ENCODE measurements at places on chromosomes 3 and 15.

DNA sequence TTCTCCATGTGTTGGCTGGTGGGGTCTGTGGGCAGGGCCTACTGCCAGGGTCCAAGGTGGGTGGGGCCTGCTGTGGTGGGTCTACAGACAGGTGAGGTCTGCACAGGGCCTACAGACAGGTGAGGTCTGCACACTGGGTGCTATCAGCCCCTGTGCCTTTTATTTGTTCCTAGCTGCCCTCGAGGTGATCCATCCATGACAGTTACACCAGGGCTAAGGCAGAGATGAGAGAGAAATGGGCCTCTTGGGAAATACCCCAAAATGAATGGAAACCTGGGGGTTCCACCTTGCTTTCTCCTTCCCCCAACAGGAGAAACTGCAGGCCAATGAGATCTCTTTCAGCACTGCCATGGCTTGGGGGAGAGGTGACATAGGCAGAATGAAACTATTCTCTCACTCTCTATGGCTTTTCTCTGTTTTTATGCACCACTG lies 36.4 kb downstream of the CFAP100 start:
- no peak for DNase-seq

- DNase-seq, result no peak
These were observed 17.7 kb downstream of the HEXA start for GRCh38 chr15:72358121-72358520.

DNA sequence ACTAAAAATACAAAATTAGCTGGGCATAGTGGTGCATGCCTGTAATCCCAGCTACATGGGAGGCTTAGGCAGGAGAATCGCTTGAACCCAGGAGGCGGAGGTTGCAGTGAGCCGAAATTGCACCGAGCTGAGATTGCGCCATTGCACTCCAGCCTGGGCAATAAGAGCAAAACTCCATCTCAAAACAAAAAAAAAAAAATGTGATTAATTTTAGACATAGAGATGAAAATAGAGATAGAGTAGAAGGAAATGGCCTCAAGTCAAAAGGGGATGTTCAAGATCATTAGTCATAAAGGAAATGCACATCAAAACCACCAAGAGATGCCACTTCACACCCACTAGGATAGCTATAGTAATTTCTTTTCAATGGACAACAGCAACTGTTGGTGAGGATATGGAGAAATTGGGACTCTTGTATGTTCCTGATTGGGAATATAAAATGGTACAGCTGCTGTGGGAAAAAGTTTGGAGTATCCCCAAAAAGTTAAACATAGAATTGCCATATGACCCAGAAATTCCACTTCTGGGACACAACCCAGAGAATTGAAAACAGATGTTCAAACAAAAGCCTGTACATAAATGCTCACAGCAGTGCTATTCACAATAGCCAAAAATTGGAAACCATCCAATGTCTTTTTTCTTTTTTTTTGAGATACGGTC lies 55.4 kb downstream of the ABHD2 start:
- DNase-seq, result no peak

GRCh38 chr3:153055779-153056178 lies 106.2 kb upstream of the RAP2B start:
- no peak for DNase-seq

- DNase-seq, result no peak
These were observed 201.1 kb upstream of the LPP start for GRCh38 chr3:187952849-187953248.

DNA sequence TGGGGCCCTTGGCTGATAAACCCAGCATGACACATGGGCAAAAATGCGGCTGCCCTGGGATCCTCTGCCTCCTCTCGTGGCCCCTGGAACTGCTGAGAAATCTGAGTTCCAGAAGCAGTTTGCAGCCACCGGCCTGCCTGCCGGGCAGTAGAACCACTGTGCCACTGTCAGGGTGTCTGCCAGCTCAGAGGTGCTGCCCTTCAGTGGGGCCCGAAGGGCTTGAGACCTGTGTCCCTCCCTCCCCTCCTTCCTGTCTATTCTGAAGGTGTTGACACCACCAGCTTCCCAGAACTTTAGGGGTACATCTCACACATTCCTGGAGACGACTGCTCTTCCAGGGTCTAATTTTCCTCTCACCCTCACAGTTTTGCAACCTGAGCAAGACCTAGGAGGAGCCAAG lies 88.2 kb upstream of the POMGNT2 start:
- DNase-seq, result no peak

DNA sequence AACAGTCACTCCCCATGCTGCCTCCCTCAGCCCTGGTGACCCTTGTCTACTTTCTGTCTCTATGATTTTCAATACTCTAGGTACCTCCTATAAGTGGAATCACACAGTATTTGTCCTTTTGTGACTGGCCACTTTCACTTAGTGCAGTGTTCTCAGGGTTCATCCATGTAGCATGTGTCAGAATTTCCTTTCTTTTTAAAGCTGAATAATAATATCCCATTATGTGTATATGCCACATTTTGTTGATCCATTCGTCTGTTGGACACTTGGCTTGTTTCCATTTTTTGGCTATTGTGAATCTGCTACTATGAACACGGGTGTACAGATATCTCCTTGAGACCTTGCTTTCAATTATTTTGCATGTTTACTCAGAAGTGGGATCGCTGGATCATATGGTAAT lies 34.1 kb downstream of the PML start:
- no peak for DNase-seq

DNA sequence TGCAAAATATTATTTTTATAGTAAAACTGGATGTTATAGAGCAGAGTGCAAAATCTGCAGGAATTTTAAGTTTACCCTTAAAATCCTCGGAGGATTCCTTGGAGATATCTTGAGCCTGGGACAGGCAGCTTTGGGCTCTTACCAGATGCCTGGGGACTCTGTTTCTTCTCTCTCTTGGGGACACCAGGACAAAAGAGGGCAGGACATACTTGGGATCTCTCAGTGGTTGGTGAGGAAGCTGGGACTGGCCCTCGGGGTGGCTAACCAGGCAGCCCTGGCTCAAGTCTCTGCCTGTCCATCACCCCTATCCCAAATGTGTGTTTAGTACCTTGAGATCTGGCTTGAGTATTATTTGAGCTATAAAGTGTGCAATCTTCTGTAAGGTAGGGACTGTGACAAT lies 38.6 kb downstream of the TKT start:
- DNase-seq, result no peak

GRCh38 chr3:72347819-72348319 lies 500.4 kb downstream of the SHQ1 start:
- DNase-seq, result peak; percentile 44

DNA sequence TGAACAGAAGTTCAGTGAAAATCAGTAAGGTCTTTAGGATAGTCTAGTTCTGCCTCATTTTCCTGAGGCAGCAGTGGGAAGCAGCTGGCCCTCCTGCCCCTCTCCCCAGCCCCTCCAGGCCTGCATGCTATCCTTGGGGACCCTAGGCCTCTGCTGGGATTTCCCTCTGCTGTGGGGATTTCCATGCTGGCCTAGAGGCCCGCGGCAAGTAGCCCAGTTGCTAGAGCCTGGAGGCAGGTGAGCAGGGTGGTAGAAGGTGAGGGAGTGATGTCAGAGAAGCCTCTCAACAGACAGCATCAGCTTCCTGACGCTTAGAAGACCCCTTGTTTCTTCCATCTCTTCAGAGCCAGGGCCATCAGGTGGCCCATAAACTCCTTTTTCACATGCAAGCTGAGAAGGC lies 305.8 kb upstream of the THBS1 start:
- no peak for DNase-seq

- no peak for DNase-seq
These were observed 19.7 kb downstream of the CORO2B start for GRCh38 chr15:68598171-68599152.

- DNase-seq, result peak; percentile 67
These were observed 15.5 kb downstream of the TATDN2 start for GRCh38 chr3:10263646-10264363.

- no peak for DNase-seq
These were observed 1.3 kb downstream of the TTBK2 start for GRCh38 chr15:42919308-42919707.

- DNase-seq, result no peak
These were observed 201.2 kb downstream of the FMN1 start for GRCh38 chr15:32993285-32993684.

GRCh38 chr3:169264711-169265110 lies 398.8 kb downstream of the MECOM start:
- no peak for DNase-seq

- DNase-seq, result no peak
These were observed 22.5 kb upstream of the KCNMB2 start for GRCh38 chr3:178513546-178514380.

- no peak for DNase-seq
These were observed 37.4 kb upstream of the MRPL3 start for GRCh38 chr3:131540143-131540542.

DNA sequence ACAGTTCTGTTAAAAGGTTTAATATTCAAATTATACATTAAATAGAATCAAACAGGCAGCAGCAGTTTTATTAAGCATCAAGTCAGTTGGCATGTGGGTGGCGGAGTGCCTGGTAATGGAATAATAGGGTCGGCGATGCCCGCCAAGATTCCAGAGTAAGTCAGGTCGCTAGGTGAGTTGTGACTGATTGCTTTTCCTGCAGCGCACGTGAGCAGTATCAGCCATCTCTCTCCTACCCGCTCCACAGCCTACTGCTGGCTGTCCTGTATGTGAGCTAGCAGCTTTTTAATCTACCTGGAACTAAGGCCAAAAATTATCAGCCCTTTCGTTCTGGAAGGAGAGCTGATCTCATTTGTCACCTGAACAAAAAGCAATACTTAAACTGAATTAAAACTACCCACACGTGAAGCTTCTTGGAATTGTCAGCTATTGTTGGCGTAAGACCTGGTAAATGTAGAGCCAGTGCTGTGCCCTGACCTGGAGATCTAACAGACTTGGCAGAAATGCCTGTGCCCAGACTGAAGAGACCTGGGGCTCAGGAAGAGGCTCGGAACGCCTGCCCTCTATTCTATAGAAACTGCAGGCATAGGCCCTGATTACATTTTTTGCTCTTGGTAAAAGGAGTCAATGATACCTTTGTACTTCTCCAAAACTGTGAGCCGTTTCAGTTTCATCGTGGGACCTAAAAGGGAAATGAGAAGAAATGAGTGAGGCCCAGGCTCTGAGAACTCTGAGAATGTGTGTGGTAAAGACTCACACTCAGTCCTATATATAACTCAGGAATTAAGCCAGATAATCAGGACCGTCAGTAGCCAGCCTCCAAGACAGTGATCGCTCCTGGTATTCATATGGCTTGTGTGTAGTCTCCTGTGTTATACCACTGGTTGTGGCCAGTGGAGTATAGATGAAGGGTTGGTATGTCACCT lies 21.9 kb downstream of the IDH3A start:
- no peak for DNase-seq

DNA sequence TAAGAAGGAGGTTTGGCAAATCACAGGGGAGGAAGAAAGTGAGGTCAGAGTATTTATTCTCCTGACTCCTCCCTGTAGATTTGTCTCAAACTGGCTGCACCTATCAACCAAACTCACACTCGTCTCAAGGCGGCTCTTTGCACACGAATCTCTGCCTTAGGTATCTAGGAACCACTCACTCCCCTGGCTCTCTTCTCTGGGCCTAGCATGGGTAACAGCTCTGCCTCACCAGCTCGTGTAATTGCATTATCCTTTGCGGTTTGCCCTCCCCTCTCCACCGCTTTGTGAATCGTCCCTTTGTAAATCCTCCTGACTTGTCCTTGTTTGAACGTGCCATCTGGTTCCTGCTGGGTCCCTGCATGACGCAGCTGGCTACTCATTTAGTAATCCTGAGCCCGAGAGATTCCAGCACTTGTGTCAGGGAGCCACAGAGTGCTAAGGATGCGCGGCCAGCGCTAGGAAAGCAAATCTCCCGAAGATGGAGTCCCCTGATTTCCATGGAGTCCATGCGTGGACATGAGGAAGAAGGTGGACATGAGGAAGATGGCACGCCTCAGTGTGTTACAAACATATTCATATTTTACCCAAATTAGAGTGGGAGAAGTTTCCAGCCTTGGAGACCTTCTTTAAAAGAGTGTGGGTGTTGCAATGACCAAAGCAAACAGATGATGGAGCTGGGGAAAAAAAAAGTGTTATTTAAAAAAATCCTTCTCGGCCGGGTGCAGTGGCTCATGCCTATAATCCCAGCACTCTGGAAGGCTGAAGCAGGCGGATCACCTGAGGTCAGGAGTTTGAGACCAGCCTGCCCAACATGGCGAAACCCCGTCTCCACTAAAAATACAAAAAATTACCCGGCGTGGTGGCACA lies 26.7 kb downstream of the NRROS start:
- no peak for DNase-seq

GRCh38 chr3:73341272-73341935 lies 279.9 kb downstream of the EBLN2 start:
- no peak for DNase-seq

GRCh38 chr3:144590854-144591253 lies 619.2 kb downstream of the DIPK2A start:
- DNase-seq, result no peak

GRCh38 chr3:55735976-55736375 lies 248.9 kb upstream of the WNT5A start:
- no peak for DNase-seq

DNA sequence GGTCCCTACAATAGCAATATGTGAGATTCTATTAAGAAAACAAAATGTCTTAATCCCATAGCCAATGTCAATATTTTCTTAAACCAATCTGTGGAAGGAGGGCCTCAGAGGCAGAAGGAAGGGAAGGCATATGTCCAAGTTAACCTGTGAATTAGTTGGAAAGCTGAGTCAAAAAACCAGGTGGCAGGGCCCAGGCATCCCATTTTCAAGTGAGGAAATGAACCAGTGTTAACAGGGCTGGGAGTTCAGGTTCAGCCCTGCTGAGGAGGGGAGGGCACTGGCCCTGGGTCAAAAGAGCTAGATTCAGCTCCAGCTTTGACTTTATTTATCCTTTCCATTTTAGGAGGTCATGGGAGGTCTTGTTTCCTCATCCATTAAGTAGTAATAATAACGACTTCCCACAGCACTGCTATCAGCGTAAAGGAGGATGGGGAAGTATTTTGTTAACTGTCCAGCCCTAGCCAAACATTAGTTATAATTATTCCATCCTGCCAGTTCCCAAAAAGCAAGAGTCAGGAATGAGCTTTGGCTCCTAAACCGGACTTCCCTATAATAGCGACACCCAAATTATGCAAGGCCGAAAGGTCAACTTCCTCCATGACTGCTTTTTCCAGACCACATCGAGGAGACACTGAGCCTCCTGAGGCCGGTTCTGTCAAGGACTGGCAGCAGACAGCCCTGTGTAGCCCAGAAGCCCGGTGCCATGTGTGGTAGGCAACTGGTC lies 3.2 kb downstream of the MASP1 start:
- no peak for DNase-seq

GRCh38 chr3:128491941-128492670 lies 895 bp downstream of the GATA2 start:
- DNase-seq, result no peak

Measured in stimulated activated CD4-positive, alpha-beta T cell treated with anti-CD3 and anti-CD28 coated beads, Interleukin-4, amount 100 ng/mL, for 4 hours (primary cell).